DMS153 (cell line): ENCODE measurements at places on chromosomes 1 and 21.

- no peak for DNase-seq
These were observed 2.7 kb downstream of the PRDM15 start for GRCh38 chr21:41876396-41876795.

- no peak for DNase-seq
These were observed 50.4 kb upstream of the ADAM30 start for GRCh38 chr1:119946724-119947123.

GRCh38 chr1:248924696-248925532 is 18.9 kb downstream of the PGBD2 start:
- peak; percentile 78 for DNase-seq

DNA sequence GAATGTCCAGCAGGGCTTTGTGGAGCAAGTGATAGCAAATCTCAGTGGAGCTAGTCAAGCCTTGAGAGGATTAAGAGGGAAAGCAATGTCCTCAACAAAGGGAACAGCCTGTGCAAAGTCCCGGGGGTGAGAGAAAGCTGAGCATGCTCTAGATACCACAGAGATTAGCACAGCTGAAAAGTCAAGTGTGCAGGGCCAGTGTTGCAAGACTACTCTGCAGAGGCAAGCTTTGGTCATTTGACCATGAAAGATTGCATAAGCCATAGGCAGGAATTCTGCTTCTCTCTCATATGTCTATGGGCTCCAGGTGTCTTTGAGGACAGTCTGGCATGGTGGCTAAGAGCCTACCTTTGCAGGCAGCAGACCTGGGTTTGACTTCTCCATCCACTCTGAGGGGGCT is 181.0 kb upstream of the JUN start:
- no peak for DNase-seq

GRCh38 chr1:19644681-19645410 is 735 bp downstream of the NBL1 start:
- DNase-seq: no peak

DNA sequence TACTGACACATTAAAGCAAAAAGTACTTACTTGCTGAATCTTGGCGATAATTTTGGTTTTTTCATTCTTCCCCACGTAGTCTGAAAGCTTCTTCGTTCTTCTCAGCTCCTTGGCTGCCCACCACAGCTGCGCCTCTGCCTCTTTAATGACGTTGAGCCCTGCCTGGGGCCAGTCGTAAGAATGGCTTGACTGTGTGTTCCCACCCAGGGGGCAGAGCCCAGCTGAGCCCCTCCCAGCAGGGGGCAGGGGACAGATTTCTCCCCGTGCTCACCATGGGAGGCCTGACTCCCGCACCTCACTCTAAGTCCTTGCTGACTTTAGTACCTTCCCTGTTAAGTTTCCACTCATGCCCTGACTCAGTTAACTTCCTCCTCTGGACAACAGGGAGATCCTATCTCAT is 9.0 kb downstream of the CFAP298 start:
- DNase-seq: no peak

DNA sequence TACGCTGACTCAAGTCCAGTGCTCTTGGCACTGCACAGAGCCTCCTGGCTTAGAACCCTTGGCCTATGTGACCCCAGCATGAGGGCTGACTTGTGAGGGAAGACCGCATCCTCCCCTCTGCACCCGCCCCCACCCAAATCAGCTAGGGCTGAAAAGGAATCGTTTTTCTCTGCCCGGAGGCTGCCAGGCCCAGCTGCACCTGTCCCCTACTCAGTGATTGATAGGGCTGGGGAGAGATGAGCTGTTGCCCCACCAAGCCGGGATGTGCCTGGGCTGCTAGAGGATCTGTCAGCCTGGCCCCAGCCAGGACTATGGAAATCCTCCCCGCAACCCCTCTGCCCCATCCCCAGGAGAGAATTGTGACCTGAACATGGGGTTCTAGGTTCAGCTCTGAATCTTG is 20.6 kb downstream of the MYOG start:
- no peak for DNase-seq
